NCI-H2081 (cell line): ENCODE measurements at places on chromosomes 11 and 22.

- no peak for DNase-seq
These were observed 57.2 kb upstream of the FAM181B start for GRCh38 chr11:82790723-82791484.

- no peak for DNase-seq
These were observed 129.0 kb upstream of the TIMP3 start for GRCh38 chr22:32672542-32672941.

DNA sequence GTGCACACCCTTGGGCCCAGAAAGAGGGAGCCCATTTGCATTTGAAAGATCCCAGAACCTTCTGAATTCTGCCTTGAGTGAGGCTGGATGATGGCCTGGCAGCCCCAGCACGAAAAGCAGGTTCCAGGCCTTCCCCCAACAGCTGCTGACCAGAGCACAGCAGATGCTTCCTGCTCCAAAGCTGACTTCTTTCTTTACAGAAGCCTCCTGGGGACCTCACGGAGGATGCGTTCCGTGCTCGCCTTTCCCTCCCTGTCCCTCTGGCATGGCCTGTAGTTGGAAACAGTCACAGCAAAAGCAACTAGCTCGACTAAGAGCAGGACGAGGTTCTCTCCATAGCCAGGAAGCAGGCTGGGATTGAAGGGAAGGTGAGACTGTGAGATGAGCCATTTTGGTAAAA lies 107.7 kb upstream of the B3GAT1 start:
- no peak for DNase-seq

DNA sequence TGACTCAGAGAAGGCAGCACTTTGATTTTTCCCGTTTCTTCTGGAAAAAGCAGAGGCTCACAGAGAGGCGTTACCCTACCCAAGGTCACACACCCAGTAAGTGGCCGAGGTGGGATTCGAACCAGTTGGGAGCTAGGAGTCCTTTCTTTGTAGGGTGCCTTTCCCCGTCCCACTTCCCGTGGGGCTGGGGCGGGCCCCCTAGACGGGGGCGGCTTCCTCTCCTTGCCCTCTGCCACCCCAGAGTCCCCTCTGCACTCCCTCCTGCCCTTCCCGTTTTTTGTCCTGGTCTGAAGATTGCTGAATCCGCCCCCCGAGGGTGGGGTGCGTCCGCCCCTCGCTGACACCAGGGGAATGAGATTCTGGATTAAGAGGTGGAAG lies 747 bp downstream of the TPCN2 start:
- DNase-seq: no peak

DNA sequence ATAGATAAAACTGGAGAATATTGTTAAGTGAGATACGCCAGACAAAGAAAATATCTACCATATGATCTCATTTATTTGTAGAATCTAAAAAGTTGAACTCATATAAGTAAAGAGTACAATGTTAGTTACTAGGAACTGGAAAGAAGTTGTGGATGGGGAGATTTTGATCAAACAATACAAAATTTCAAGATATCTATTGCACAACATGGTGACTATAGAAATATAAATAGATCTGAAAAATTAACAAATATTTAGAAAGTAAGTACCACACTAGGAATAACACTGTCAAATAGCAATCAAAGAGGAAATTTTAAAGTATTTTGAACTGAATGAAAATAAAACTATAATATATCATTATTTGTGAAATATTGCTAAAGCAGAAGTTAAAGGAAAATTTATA lies 437.2 kb downstream of the AASDHPPT start:
- DNase-seq: no peak

DNA sequence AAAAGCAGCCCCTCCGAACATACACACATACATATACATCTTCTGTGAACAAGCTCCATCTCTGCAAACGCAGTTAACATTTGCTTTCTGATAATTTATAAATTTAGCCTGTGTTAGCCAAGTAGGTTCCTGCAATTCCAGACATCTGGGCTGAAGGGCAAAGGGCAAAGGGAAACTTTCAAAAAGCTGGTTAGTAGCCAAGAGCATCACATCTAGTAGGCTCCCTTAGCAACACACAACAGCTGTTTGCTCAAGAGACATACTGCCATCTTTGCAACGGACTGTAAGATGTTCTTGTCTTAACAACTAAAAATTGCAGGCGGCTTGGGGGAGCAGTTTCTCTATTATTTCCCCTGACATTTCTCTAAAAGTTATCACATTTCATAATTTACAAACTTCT lies 134.9 kb downstream of the RBFOX2 start:
- no peak for DNase-seq

DNA sequence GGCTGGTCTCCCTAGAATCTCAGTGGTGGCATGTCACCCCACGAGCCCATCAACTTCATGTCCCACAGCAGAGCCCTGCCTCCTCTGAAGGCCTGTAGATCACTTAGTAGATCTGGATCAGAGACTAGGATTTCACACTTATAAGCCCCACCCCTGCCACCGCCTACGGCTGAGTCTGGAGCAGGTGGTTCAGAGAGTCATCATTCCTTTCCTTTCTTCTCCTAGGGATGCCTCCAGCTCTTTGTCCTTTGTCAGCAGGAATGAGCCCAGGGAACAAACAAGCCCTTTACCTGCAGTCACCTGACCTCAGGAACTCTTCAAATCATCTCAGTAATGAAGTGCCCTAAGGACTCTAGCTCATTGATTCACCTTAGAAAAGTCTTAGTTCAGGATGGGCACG lies 37.8 kb downstream of the SCGB1A1 start:
- no peak for DNase-seq

- DNase-seq: no peak
These were observed 305.1 kb downstream of the CNTN5 start for GRCh38 chr11:99325847-99326246.

GRCh38 chr11:61698173-61698948 lies 18.2 kb downstream of the DAGLA start:
- DNase-seq: peak; percentile 74

DNA sequence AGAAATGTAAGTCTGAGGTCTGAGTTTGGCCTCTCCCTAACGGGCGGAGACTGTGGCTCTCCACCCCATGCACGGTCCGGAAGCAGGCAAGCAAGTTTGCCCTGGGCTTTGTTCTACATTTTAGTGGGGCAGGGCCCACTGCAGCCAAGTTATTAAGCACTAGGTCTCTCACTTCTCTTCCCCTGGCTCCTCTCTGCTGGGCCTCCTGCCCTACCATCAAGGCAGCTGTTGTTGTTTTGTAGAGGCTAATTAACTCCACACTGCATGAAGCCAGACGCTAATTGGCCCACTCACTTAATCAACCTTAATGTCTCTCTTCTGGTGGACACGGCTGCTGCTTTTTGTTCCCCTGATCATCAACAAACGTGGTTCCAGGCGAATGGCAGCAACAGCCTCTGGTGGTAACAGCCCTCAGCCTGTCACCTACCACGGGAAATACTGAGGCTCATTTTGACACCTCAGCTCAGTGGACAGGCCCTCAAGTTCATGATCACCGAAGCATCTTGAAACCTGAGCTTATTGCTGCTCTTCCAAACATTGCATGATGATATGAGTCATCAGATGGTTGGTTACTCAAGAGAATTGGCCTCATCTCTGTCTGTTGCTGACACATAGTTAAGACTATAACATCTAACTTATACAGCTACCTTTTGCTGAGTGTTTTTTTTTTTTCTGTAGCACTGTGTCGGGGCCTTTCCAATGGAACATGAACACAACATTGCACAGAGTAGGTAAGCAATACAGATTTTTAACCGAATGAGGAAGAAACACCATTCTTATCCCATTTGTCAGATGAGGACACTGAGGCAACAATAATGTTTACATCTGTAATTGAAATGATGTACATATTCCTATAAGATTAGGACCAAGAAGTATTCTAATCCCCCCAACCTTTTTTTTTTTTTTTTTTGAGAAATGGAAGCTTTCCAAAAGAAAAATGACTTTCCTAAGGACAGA lies 20.8 kb upstream of the LMO2 start:
- DNase-seq: peak; percentile 47

GRCh38 chr22:24550902-24551435 lies 4.0 kb downstream of the GUCD1 start:
- no peak for DNase-seq

- no peak for DNase-seq
These were observed 252.1 kb upstream of the CCDC179 start for GRCh38 chr11:23112390-23112789.

- DNase-seq: no peak
These were observed 74.6 kb upstream of the CREB3L1 start for GRCh38 chr11:46202696-46203391.

- DNase-seq: no peak
These were observed 1306.6 kb downstream of the BRD1 start for GRCh38 chr22:48520884-48521588.

GRCh38 chr11:833114-833791 lies 501 bp downstream of the CD151 start:
- DNase-seq: no peak

GRCh38 chr22:38049812-38050619 lies 7.2 kb upstream of the PICK1 start:
- no peak for DNase-seq

DNA sequence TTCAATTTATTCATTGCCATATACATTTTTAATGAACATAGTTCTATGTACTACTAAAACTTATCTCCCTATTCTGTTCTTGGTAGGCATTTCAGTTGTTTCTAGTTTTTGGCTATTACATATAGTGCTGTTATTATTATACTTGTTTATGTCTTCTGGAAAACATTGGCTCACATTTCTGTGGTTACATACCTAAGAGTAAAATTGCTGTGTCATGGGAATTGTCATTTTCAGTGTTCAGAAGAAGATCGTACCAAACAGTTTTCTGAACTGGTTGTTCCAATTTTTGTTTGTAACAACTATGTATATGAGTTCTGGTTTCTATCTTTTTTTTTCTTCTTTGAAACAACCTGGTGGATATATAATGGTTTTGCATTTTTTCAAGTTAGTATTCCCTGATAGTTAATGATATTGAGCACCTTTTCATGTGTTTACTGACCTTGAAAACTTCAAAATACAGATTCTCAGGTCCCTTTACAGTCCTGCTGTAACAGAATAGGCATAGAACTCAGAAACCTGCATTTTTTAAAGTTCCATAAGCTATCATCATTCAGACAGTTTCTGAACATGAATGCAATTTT lies 230.7 kb downstream of the JRKL start:
- DNase-seq: no peak

DNA sequence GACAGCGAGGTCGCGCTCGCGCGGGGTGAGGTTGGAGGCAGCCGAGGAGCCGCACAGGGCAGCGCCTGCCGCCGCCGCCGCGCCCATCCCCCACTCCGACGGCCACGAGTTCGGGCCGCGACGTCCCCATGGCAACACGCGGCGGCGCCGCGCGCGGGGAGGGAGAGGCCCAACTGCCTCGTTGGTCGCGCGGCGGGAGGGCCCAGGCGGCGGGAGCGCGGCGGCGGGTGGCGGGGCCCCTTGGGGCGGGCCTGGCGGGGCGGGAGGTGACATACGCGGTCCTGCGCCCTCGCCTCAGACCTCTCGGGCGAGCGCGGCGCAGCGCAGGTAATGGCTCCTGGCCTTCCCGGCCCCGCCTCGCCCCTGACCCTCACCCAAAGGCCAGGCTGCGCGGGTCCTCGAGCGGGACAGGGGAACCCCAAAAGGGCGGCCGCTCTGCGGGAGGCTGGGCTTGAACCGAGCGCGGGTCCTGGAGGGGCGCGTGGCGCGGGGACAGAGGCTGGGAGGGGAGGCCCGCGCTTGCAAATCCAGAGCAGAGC lies at the start of gene DEUP1:
Gene DEUP1 (plus strand): TSS at position 297 of the 539 bp plus-strand sequence. CDS start 1,518 bp downstream, outside the sequence.
- DNase-seq: peak; percentile 78

DNA sequence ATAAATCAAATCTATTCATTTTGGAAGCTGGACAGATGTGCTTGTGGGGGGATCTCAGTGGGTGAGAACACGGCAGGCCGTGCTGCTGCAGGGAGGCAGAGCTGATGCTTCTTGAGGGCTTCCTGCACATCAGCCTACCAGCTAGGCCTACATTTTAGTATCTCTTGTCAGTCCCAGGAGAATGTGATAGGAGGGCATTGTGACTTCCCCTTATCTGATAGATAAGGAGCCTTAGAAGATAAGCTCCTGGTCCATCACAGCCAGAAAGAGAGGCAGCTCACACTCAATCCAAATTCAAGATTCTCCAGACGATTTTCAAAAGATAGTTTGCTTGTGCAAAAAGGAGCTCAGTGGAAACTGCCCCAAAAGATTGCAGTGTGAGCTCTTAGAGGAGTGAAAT lies 89.0 kb downstream of the SHANK2 start:
- no peak for DNase-seq

- peak; percentile 75 for DNase-seq
These were observed 99.1 kb downstream of the CD44 start for GRCh38 chr11:35237860-35238715.

- no peak for DNase-seq
These were observed 13.2 kb downstream of the FAM118B start for GRCh38 chr11:126224647-126225294.

DNA sequence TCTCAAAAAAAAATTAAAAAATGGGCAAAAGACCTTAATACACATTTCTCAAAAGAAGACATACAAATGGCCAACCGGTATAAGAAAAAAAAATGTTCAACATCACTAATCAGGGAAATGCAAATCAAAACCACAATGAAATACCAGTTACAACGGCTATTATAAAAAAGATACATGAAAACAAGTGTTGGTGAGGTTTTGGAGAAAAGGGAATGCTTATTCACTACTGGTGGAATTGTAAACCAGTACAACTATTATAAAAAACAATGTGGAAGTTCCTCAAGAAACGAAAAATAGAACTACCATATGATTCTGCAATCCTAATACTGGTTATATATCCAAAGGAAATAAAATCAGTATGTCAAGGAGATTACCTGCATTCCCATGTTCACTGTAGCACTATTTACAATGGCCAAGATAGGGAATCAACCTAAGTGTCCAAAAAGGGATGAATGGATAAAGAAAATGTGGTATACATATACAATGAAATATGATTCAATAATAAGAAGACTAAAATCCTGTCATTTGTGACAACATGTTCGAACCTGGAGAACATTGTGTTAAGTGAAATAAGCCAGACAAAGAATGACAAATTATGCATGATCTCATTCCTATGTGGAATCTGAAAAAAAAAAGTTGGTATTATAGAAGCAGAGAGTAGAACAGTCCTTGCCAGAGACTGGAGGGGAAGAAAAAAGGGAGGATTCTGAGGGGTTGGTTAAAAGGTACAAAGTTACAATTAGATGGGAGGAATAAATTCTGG lies 256.9 kb upstream of the PITPNB start:
- no peak for DNase-seq

GRCh38 chr11:95154514-95154913 lies 64.9 kb downstream of the ENDOD1 start:
- DNase-seq: peak; percentile 65
